ENCODE measurements at places on chromosomes 4 and X. TPM values are rescaled to one million over a fixed set of nuclear protein-coding genes. Genes with fewer than 3 reads are reported as not detected.
A peak's percentile ranks its signal among the peaks of the same experiment; 100 is the strongest.

DNA sequence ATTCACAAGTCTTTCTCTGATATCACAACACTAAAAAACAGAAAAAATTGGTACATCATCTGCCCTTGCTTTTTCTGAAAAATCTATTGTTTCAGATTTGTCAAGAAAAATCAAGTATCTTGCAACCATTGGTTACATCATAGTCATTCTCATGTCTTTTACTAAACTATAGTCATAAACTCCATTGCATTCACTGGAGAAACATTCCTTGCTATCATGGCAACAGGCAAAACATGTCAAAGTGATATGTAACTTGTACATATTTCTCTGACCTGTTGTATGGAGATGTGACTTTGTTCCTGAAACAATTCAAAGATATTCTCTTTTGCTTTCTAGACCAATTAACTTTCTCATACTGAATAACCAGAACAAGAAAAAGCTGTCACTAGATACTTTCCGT, 121.9 kb upstream of the ANK2 start:
- no peaks in the 10 kb centered on the region for H3K36me3 ChIP-seq
- H3K27ac ChIP-seq: peak overlapping the region; percentile 31
- H3K4me1 ChIP-seq: peaks cover 54% of the 10 kb centered on the region
- no peak overlapping the region for H3K4me3 ChIP-seq

Gene FNIP2
- total RNA-seq: 35.2 TPM

Gene MPP1
- 24.6 TPM for total RNA-seq

- DNase-seq: no peak
- no peak overlapping the region for H3K4me3 ChIP-seq
- no peaks in the 10 kb centered on the region for H3K27me3 ChIP-seq
- no peak overlapping the region for H3K27ac ChIP-seq
Measured at GRCh38 chrX:133541021-133541420, 125.7 kb upstream of the GPC4 start.

GRCh38 chrX:50054147-50054546, 131.8 kb downstream of the CLCN5 start:
- H3K27me3 ChIP-seq: no peaks in the 10 kb centered on the region
- DNase-seq: no peak
- no peak overlapping the region for H3K27ac ChIP-seq
- no peaks in the 10 kb centered on the region for H3K36me3 ChIP-seq
- H3K4me3 ChIP-seq: no peak overlapping the region

- no peaks in the 10 kb centered on the region for H3K27me3 ChIP-seq
- H3K36me3 ChIP-seq: no peaks in the 10 kb centered on the region
- H3K4me1 ChIP-seq: no peaks in the 10 kb centered on the region
- H3K27ac ChIP-seq: no peak overlapping the region
Measured at GRCh38 chr4:168070903-168071302, 21.4 kb upstream of the ANXA10 start.

GRCh38 chr4:80576796-80577195, 241.3 kb downstream of the CFAP299 start:
- no peak overlapping the region for H3K27ac ChIP-seq
- H3K4me1 ChIP-seq: no peaks in the 10 kb centered on the region
- no peak overlapping the region for H3K4me3 ChIP-seq
- H3K27me3 ChIP-seq: no peaks in the 10 kb centered on the region
- no peak for DNase-seq

GRCh38 chr4:123364906-123365305, 31.7 kb upstream of the SPRY1 start:
- no peaks in the 10 kb centered on the region for H3K4me1 ChIP-seq
- H3K4me3 ChIP-seq: no peak overlapping the region
- DNase-seq: no peak
- H3K27ac ChIP-seq: no peak overlapping the region
- H3K27me3 ChIP-seq: no peaks in the 10 kb centered on the region
- no peaks in the 10 kb centered on the region for H3K36me3 ChIP-seq

DNA sequence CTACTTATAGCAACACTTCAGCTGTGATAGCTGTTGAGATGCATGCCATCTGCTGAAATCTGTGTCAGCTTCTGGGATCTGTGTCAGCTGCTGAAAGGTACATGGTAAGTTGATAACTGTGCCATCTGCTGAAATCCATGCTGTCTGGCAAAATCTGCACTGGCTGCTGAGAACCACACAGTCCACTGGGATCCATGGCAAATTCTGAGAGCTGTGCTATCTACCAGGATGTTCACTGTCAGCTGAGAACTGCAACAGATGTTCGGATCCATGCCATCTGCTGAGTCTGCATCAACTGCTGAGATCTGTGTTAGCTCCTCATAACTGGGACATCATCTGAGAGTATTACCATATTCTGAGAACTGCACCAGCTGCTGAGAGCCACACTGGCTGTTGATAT, 430.5 kb upstream of the POU3F4 start:
- no peak overlapping the region for H3K4me3 ChIP-seq
- no peak overlapping the region for H3K27ac ChIP-seq

DNA sequence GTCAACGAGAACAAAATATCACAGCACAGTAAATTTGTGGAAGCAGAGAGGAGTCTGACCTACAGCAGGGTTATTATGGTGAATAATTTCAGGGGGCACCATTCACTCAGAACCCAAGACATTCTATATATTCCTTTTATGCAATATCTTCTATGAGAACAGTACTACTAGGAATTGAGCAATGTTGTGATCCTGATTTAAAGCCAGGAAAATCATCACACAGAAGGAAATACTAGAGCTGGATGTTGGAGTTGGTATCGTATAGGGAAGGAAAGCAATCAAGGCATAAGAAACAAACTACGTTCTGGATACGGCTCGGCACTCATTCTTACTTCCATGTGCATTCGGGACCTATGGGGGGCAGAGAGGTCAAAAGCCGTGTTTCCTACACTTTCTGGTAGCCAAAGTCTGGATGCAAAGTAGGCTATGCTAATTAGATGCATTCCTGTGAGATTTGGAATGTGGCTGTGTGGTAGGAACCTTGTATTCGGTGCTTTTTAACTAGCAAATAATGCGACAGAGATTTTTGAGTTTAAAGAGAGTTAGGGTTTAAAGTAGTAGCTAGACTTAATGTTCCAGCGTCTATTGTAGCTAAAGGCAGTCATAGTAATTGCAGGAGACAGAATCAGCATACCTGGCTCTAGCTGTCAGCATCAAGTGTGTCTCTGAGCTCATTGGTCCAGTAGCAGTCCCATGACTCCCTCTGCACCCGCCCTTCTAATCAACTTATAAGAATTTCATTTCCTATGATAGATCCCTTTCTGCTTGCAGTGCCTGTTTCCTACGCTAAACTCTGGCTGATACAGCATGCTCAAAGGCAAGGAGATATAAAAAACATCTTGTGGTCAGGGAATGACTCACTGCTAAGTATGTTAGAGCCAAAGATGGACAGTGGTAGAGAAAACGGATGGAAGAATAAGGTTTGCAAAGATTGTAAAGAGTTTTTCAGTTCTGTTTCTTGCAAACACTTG, 43.3 kb upstream of the PDGFC start:
- no peak overlapping the region for H3K4me3 ChIP-seq
- H3K27me3 ChIP-seq: no peaks in the 10 kb centered on the region
- no peak for DNase-seq
- no peaks in the 10 kb centered on the region for H3K4me1 ChIP-seq
- H3K27ac ChIP-seq: no peak overlapping the region

Gene COL25A1
- total RNA-seq: 0.36 TPM

DNA sequence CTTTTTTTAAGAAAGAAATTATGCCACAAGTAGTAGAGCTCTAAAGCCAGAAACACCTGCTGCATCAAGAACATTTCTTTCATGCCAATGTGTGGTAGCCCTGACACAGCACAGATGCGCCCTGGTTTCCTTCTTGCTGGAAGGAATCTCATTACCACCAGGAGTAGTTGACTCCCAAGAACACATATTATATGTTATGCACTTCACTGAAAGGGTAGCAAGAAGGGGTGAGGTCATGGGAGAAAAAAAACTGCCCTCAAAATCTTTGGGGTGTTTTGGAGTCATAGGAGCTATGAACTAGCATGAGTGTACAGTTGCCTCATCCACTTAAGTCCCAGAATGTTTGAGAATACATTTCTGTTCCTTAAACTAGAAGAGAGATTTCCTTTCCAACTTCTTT, 185.8 kb upstream of the C1QTNF7 start:
- no peaks in the 10 kb centered on the region for H3K36me3 ChIP-seq
- peaks cover 22% of the 10 kb centered on the region for H3K4me1 ChIP-seq

DNA sequence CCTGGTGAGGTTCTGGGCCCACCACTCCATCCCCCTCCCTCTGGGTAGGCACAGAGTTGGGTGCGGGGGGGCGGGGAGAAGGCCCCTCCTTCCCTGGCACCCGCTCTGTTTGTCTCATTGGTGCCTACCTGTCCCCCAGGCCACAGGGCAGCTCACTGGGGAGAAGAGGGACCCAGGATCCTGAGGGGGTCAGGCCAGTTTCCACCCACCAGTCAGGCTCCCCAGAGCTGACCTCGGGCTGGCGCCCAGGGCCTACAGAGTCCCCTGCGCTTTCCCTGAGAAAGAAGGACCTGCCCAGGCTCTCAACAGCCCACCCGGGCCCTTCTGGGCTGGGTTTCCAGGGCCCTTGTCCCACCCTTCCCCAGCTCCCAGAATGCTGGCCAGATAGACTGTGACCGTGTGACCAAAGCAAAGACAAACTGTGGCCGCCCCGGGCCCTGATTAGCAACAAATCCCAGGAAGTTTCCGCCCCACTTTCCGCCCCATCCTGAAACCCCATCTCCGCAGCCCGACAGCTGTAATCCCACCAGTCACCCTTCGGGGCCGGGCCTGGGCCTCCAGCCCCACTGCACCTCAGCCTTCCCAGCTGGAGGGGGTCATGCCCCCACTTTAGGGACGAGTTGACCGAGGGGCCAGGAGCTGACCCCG, 33.8 kb upstream of the FGFR3 start:
- no peak overlapping the region for H3K4me3 ChIP-seq
- no peaks in the 10 kb centered on the region for H3K36me3 ChIP-seq

- no peak for DNase-seq
- H3K4me1 ChIP-seq: no peaks in the 10 kb centered on the region
- no peaks in the 10 kb centered on the region for H3K27me3 ChIP-seq
- H3K4me3 ChIP-seq: no peak overlapping the region
Measured at GRCh38 chr4:25345744-25346143, 31.3 kb upstream of the ANAPC4 start.

Gene TET2
- 24.6 TPM for total RNA-seq

GRCh38 chrX:46965125-46965758, 53.0 kb downstream of the JADE3 start:
- no peak for DNase-seq
- H3K27ac ChIP-seq: no peak overlapping the region
- H3K27me3 ChIP-seq: no peaks in the 10 kb centered on the region
- H3K36me3 ChIP-seq: no peaks in the 10 kb centered on the region
- no peak overlapping the region for H3K4me3 ChIP-seq

GRCh38 chrX:37553476-37553875, 18.0 kb upstream of the LANCL3 start:
- H3K4me3 ChIP-seq: no peak overlapping the region
- no peaks in the 10 kb centered on the region for H3K4me1 ChIP-seq
- no peaks in the 10 kb centered on the region for H3K36me3 ChIP-seq
- no peak for DNase-seq

Gene GC
- total RNA-seq: not detected

DNA sequence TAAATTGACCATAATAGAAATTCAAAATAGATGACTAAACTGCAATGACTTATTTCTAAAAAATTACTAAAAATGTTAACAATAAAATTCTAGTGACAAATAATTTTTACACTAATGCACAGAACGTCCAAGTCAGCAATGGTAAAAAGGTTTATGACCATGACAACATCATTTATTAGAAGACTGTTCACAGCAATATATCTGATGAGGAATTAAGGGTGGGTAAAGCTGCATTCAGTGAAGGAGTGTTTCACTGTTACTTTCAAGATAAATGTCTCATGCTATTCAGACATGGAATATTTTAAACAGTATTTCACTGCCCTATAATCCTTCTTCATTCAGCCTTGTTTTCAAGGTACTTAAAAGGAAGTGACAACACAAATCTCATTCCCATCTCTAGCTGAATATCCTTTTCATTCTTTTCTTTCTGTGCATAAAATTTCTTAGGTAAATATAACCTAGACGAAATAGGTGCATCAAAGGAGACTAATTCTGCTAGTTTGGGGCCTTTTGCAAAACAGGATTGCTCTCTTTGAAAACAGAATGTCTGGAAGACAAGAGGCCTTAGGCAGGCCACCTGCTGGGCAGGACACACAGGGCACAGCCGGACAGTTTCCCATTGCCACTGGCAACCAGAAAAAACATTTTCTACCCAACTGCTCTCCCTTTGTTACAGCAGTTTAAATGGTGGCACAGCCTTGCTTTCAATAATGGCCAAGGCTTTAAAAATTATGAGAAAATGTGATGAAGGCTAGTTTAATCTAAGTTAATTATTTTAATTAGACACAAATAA, 600.3 kb downstream of the SPRY1 start:
- DNase-seq: no peak
- no peaks in the 10 kb centered on the region for H3K27me3 ChIP-seq
- no peaks in the 10 kb centered on the region for H3K4me1 ChIP-seq
- no peak overlapping the region for H3K4me3 ChIP-seq
- no peaks in the 10 kb centered on the region for H3K36me3 ChIP-seq
- no peak overlapping the region for H3K27ac ChIP-seq

Gene SCML2
- total RNA-seq: 1.9 TPM

DNA sequence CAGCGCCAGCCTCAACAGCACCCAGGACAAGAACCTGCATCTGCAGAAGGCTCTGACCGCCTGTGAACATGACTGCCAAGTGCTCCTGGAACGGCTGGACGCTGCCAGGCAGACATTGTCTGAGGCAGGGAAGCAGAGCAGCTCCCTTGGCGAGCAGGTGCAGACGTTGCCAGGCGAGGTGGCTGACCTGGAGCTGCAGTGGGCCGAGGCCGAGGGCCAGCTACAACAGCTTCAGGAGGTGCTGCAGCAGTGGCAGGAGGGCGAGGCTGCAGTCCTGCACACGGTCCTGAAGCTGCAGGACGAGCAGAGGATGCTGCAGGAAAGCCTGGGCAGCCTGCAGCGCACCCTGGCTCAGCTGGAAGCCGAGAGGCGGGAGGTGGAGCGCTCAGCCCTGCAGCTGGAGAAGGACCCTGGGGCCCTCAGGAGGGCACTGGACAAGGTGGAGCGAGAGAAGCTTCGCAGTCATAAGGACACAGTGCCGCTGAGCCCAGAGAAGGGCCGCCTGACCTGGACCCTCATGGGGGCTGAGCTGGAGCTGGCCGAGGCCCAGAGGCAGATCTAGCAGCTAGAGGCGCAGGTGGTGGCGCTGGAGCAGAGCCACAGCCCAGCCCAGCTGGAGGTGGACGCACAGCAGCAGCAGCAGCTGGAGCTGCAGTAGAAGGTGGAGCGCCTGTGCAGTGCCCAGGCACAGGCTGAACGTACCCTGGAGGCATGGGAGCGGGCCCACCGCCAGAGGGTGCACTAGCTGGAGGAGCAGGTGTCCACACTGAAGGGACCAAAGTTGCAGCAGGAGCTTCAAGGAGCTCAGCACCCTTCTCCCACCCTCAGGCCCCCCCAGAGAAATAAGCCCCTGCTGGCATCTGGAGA, 16.4 kb downstream of the SMIM10L2A start:
- H3K4me1 ChIP-seq: no peaks in the 10 kb centered on the region
- H3K36me3 ChIP-seq: no peaks in the 10 kb centered on the region
- no peaks in the 10 kb centered on the region for H3K27me3 ChIP-seq
- no peak overlapping the region for H3K27ac ChIP-seq

- H3K36me3 ChIP-seq: no peaks in the 10 kb centered on the region
- no peaks in the 10 kb centered on the region for H3K4me1 ChIP-seq
- no peak for DNase-seq
Measured at GRCh38 chr4:86319390-86319789, 40.5 kb downstream of the MAPK10 start.

GRCh38 chrX:85215946-85216345, 27.6 kb downstream of the SATL1 start:
- no peaks in the 10 kb centered on the region for H3K4me1 ChIP-seq
- no peaks in the 10 kb centered on the region for H3K27me3 ChIP-seq
- H3K27ac ChIP-seq: no peak overlapping the region
- DNase-seq: no peak
- no peak overlapping the region for H3K4me3 ChIP-seq
- no peaks in the 10 kb centered on the region for H3K36me3 ChIP-seq

All from sigmoid colon (tissue), 7 donors.